ENCODE measurements at places on chromosomes 6 and 20.

GRCh38 chr20:62843656-62844055, 18.0 kb downstream of the TCFL5 start:
- DNase-seq = no peak

DNA sequence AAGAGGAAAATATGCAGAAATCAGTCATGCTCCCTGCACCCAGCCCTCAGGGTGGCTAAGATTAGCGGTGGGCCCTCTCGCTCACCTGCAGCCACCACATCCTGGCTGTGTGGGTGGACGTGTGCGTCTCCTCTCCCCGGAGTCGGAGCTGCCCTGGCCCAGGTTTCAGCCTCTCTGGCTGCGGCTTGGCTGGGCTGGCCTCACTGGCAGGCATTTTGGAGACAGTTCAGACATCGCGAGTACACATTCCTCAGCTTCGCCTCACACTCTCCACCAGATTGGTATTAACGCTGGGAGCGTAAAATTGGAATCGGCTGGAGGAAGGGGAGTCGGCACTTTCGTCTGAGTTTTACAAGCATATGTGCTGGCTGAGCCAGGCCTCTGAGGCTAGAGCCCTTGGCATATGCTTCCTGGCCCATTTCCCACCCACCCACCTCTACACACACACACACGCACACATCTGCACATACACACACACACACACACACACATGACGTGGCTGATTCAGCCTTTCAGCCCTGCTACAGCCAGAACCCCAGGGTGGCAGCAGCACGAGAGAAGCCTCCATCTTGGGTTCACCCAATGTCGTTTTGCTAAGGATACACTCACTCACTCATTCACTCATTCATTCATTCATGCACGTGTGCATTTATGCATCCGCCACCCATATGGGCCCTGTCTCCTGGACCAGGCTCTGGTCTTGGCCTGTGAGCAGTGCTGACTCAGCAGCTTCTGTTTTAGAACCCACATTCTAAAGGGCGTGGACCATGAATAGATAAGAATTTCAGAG, 42.9 kb downstream of the BCAS4 start:
- peak; percentile 86 for DNase-seq

- no peak for DNase-seq
Observed at GRCh38 chr6:50141100-50141499, 91.4 kb upstream of the DEFB112 start.

- DNase-seq = no peak
Observed at GRCh38 chr20:19633985-19634384, 124.1 kb upstream of the RIN2 start.

GRCh38 chr6:137001299-137001976, 43.3 kb downstream of the IL20RA start:
- DNase-seq = no peak

- DNase-seq = no peak
Observed at GRCh38 chr6:141153563-141153962, 979.2 kb upstream of the GJE1 start.

DNA sequence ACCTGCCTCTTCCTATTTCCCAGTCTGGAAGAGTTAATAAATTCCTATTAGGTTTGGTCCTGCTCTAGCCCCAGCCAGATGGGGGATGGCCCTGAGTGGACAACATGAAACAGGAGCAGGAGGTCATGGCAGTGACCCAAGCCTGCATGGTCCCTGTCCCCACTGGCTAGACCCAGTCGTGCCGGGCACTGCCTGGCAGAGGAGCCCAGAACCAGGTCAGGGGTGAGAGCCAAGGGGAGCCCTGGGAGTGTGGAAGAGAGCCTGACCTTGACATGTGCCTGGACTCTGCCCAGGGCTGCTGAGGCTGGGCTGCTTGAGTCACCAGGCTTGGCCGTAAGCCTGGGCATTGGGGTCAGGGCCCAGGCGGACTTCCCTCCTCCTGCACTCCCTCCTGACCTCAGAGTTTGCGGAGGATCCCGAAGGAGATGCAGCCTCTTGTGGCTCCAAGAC, 3.6 kb downstream of the AVP start:
- DNase-seq = no peak

DNA sequence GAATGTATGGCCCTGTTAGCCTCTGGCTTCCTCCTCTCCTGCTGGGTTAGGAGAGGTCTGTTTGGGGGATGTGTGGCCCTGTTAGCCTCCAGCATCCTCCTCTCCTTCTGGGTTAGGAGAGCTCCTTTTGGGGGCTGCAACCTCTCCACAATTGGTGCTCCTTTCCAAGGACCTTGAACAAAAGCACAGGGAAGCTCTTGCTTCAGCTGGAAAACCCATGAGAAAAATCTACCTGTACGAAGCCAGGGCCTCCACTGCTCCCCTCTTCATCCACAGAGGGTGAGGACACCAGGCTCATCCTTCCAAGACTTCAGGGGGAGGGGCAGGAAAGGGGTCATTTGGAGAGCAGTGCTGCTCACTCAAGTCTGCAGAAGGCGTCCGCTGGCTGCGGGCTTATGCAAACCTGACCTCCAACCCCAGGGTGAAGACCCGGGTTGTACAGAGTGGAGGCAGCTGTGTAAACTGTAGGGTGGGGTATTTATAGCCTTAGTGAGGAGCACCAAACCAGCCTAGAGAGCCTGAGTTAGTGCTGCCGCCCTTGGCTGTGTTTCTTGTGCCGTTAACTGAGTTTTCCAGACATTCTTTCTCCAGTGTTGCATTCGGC, 62.1 kb downstream of the SLC24A3 start:
- no peak for DNase-seq

- DNase-seq = no peak
Observed at GRCh38 chr20:16209951-16210361, 363.3 kb downstream of the KIF16B start.

GRCh38 chr6:157896932-157897331, 73.9 kb downstream of the SNX9 start:
- DNase-seq = no peak

- no peak for DNase-seq
Observed at GRCh38 chr20:31452575-31452974, 12.1 kb downstream of the DEFB123 start.

DNA sequence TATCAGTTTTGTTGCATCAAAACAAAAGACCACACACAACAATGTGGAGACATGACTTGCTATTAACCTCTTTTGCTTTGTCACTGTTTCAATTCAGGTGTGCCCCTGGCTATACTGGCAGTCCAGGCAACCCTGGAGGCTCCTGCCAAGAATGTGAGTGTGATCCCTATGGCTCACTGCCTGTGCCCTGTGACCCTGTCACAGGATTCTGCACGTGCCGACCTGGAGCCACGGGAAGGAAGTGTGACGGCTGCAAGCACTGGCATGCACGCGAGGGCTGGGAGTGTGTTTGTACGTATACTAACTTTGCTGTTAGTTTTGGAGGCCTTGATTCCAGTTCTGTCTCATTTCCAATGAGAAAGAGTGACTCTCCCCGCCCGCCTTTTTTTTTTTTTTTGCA, 356.9 kb downstream of the ARHGAP18 start:
- DNase-seq = no peak

DNA sequence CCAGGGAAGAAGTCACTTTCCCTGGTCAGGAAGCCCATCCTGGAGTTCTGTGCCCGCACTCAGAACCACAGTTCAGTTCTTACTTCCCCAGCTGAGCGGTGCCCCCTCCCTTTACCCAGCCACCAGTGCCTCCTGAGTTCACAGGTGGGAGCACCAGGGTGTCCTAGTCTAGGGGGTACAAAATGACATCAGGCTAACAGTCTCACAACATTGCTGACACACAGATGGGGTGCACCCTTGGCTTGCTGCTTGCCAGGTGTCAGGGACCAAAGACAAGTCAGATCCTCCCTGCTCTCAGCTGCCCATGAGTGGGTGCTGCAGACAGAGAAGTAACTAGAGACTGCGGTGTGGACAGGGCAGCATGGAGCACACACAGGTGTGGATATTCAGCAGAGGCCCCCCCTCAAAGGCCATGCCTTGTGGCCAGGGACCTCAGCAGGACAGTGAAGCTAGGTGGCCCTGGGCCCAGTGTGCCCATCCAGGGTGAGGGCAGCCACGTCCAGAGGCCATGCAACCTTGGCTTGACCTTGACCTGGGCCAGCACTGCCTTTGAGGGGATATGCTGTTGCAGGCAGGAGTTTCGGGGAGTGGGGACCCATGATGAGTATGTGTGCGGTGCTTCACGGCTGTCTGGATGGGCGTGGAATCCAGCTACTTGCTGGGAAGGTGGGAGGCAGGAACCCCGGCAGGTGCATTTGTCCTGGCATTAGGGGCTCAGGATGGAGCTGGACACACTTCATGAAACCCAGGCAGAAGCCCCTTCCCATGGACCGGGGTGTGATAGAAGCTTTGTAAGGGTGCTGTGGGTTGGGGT, 110.4 kb upstream of the FRMD1 start:
- DNase-seq = no peak

GRCh38 chr6:85680388-85680787, 37.7 kb upstream of the SYNCRIP start:
- DNase-seq = no peak

DNA sequence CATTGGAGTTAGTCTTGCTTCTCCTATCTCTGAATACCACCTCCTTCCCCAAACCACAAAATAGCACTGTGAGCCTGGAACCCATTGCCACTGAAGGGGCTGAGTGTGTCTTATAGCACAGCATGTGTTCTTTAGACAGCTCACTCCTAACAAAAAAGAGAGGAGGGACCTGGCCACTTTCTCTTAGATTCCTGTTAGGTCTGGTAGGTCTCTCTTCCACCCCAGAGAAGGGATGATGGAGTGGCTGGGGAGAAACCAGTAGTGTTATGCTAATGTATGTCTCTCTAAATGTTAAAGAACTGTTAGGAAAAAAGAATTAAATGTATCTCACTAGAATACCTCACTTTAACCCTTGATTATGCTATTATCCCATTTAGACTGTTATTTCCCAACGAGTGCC, 340.3 kb downstream of the EPHA7 start:
- no peak for DNase-seq

DNA sequence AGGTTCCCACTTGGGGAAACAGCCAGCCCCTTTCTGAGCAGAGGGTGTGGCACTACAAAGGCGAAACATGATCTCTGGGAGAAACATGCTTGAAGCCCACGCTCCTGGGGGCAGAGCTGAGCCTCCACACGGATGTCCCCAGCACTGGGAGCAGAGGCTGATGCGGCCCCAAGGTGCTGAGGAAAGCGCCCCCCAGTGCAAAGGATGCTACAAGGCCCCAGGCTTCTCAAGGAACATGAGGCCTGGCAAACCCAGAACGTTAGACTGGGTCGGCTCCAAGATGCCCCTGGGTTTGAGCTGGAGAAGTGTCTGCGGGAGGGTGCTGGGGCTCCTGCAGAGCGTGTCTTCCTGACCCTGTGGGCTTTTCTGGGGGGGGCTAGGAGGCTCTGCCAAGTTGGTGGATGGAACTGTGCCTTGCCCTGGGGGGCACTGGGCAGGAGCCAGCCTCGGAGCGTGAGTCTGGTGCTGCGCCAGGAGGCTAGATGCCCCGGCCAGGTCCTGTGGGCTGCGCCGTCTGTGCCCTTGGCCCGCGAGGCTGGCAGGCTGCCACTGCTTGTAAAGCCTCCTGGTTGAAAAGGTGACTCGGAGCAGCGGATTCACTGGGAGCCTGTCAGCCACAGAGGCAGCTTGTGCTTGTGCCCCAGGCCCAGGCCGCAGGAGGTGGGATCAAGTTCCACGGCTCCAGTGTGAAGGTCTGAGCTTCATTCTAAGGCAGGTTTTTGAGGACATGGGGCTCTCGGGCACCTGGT, 8.1 kb downstream of the SYNJ2 start:
- no peak for DNase-seq

DNA sequence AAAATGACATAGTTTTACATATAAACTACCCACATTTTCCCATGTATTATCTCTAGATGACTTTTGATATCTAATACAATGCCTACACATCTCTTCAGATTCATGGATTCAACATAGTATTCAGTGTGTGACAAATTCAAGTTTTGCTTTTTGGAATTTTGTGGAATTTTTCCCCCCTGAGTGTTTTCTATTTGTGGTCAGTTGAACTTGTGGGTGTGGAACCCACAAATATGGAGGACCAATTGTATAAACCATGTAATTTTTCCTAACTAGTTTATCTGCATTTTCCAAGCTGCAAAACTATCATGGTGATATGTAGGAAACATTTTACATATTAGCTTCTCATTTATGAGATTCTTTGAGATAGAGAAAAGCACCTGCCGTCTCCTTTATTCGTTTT, 374.3 kb upstream of the SOX4 start:
- no peak for DNase-seq

DNA sequence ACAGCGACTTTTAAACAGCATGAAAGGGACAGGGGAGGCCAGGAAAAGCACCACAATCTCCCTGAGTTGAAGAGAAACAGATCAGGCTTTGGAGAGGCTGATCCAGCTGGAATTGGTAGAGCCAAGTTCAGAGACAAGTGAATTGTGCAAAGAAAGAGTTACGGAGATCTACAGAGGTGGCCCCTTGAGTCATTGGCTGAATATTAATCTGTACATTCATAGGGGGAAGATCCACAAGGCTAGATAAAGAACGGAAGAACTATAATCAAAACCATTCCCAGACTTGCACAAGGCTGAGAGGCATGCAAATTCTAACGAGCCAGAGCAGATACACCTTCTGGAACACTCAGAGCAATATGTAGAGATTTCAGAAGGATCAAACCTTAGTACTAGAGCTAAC, 14.2 kb upstream of the FOXQ1 start:
- DNase-seq = no peak

GRCh38 chr6:13531956-13532355, 42.4 kb upstream of the SIRT5 start:
- no peak for DNase-seq

DNA sequence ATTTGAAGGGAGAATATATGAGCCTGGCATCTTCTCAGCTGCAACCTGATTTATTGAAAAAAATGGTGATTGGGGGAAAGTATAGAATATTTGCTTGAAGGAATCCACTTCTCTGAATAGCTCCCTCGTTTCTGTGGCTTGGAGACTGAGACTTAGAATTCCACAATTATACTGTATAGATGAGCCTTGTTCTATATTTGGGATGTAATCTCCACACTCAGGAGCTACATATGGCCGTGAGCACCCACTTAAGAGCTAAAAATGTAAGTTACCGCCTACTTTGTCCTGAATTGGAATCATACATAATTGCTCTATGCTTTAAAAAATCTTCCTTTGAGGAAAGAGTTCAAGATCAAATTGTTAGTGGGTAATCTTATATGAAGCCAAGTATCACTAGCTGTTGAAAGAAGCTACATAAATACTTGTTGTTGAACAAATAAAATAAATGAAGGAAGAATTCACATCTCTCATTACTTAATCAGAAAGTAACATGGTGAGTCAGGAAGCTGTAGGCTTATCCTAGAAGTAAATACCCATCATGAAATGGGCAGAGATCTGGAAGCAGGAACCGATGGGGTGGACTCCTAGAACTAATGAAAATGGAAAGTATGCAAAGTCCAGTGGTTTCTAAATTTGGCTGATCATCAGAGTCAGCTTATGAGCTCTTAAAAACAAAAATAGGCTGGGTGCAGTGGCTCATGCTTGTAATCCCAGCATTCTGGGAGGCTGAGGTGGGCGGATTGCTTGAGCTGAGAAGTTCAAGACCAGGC, 254.3 kb downstream of the SOX4 start:
- no peak for DNase-seq

- no peak for DNase-seq
Observed at GRCh38 chr20:41524980-41525613, 93.1 kb downstream of the CHD6 start.

DNA sequence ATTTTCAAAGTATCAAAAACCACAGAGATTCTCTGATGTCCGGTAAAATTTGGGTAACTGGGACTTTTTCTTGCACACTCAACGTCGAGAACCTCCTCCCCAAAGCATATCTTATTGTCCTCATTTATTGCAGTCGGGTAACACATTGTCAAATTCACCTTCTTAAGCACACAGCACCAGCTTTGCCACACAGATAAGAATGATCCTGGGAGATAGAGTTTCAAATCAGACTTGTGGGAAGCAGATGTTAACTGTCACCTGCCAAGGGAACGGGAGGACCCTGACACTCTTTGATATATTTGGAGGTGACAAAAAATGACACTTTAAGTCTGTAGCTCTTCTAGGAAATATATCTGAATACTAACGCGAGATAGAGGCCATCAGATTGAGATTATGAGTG, 282.1 kb upstream of the BMP2 start:
- no peak for DNase-seq
